ENCODE measurements at places on chromosomes 2 and 18.

- DNase-seq: no peak
These were observed 1.9 kb downstream of the CNGA3 start for GRCh38 chr2:98348066-98348561.

GRCh38 chr2:46392561-46393346 is 86.6 kb upstream of the TMEM247 start:
- DNase-seq: no peak

GRCh38 chr18:23210526-23210925 is 75.2 kb downstream of the CABLES1 start:
- no peak for DNase-seq

GRCh38 chr18:57997820-57998219 is 46.2 kb upstream of the NEDD4L start:
- DNase-seq: no peak

- DNase-seq: peak; percentile 51
These were observed 199.8 kb downstream of the CLIP4 start for GRCh38 chr2:29314816-29315571.

DNA sequence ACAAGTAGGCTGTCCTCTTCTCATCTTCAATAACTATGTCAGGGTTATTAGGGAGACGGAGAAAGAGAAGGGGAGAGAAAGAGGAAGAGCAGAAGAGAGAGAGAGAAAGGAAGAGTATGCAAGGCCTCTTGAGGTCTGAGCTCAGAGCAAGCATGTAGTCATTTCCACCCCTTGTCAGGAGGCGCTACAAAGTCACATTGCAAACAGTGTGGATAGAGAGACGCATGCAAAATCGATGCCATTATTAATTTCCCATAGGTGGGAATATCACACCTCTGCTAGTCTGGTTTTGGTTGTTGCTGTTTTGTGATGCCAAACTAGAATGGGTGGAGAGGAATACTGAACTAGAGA is 24.2 kb upstream of the SERPINE2 start:
- DNase-seq: no peak

DNA sequence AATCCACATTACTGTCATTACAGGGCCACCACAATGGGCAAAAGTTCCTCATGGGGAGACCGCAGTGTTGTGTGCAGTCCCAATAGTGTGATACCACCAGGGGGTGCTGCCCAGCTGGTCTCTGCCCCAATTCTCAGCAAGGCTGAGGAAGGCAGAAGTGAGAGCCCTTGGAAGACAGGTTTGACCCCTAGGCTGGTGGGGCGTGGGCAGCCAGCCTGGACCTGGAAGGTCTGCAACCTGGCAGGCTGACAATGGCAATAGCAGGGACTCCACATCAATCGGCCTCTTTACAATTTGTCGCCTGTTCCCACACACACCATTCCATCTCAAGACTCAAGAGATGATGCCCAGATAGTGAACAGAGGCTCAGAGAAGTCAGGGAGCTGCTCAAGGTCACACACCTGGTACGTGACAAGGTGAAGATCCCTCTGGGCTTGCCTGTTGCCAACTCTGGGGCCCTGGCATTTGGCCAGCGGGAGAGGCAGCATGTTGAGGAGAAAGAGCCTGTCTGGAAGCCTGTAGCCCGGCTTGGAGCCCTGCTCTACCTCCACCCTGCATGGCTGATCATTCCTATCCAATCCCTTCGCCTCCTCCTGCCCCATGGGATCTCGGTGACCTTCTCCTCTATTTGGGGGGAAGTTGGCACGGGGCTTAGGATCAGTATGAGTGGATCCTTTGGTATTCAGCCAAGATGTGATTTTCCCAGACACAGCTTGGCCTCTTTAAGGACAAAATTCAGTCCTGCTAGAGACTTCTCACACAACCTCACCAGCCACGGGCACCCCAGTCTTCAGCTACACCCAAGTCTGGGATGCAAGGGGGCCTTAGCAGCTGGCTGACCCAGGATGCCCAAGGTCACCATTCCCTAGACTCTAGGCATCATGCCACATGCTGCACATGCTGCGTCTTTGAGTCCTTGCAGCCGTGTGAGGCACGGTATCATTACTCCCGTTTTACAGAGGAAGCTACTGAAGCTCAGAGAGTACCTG is 2.9 kb upstream of the ATOH8 start:
- DNase-seq: peak; percentile 57

- DNase-seq: no peak
These were observed 317.6 kb downstream of the PRKCE start for GRCh38 chr2:45968946-45969584.

- DNase-seq: no peak
These were observed 18.7 kb upstream of the ASPRV1 start for GRCh38 chr2:69979902-69980807.

GRCh38 chr2:66508484-66509071 is 73.7 kb downstream of the MEIS1 start:
- no peak for DNase-seq

DNA sequence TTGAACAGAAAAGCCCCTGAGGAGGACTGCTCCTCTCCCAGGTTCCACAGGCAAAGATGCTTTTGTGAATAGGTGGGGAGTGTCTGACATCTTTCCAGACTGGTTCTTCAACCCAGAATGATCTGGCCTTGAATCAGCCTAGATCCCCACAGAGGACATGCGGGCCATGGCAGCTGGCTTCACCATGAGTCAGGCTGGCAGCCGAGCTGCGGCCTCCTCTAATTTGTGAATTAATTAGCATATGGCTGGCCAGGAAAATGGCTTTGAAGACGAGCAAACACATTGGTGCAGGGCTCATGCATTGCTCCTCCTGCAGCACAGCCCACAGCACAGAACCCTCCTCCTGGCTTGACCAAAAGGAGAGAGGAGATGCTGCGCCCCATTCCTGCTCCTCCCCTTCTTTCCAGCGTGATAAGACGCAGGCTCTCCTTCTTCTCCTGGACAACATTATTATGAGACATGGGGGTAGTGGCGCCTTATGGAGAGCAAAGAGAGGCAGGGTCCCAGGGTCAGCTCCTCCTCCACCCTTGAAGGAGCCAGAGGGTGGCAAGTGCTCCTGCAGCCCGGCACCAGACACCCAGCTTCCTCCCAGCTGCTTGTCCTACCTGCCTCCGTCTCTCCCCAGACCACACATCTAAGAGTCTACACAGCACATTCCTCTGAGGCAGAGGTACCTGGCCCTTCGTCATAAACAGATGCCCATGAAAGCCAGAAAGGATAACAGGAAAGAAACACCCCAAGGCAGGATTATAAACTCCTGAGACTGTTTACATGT is 66.7 kb downstream of the EDAR start:
- no peak for DNase-seq

DNA sequence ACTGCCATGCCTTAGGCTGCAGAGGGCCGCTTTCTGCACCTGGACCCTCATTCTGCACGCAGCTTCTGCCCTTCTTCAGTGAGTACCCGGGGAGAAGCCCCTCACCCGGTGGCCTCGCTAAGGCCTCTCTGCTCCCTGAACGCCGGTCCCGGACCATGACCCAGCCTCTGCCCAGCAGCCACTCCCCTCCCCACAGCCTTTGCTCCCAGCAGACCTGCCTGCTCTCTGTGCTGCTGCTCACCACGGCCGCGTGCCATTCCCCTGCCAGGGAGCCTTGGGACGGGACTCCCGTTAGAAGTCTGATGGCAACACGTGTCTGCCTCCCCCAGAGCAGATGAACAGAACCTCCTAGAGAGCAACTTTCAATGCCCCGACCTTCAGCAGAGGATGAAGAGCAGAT is 282.8 kb downstream of the NDUFA10 start:
- no peak for DNase-seq

DNA sequence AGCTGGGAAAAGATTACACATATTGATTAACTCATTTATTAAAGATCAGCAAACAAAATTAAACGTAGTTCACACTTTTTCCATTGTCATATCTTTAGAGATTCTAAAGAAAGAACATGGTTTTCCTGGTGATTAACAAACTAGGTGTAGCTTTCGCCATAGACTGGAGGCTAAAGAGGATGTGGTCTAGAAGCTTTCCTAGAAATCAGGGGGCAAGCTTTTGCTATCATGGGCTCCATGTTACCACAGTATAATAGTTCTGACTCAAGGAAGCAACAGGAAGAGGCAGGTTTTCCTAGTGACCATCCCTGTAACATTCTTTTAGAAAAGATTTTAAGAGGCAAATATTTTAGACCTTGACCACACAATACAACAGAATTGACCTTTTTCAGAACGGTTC is 232.7 kb downstream of the METTL4 start:
- DNase-seq: no peak

DNA sequence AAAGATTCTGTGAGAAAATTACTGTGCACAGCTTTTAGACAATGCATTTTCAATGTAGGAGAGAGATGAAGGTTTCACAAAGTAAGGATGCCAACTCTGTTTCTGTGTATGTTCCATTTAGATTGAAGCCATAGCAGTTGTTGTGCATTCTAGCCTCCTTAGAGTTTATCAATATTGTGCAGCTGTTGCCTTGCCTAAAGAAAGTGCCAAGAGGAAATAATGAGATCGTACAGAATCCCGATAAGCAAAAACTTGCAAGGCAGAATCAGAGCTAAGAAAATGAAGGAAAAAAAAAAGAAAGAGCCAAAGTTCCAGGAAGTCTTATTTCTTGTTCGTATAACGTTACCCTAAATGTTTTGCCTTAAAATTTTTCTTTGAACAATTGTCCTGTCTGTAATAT is 965.0 kb downstream of the DCDC2C start:
- no peak for DNase-seq

DNA sequence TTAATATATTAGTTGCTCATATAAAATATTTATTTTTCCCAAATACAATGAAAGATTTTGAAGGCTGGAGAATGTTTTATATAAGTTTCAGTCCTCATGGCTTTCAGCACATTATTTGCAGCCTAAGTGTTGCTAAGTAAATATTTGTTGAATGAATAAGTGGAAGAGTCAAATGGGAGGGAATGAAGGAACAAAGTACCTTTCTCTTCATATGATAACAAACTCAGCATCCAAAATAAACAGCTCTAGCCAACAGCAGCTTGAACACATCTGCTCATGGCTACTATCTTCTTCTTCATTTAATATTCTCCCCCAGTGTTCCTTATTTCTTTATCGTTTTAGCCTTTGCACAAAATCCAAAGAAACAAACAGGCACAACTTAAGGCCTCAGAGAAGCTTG is 385.2 kb upstream of the PIK3C3 start:
- DNase-seq: no peak

DNA sequence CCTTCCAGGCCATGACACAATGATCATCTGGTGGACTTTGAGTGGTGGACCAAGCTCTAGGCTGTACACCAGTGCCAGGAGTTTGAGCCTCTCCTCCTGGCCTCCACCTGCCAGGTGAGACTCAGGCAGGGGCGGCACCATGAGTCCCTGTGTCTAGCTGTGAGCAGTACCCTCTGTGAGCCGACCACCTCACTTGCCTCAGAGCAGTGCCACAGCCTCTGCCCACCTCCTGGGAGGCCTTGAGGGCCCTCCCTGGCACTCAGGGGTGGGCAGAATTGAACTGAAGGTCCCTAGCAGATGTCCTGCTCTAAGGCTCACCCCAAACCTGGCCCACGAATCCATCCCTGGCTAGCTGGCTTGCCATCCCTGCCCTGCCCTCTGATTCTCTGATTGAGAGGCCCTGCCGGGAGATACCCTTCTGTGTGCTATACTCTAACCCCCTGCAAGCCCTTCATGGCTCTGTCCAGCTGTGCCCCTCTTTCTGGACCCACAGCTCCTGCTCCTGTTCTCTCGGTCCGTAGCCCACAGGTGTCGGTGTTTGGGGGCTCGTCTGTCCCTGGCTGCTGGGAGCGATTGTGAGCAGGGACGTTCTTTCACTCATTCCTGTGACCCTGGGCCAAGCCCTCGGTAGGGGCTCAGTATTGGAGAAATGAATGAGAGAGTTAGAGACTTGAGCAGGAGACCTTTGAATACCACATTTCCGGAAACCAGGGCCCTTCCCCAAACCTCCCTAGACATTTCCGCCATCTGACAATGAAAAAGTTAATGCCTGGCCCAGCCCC is 70.0 kb downstream of the INHBB start:
- no peak for DNase-seq

DNA sequence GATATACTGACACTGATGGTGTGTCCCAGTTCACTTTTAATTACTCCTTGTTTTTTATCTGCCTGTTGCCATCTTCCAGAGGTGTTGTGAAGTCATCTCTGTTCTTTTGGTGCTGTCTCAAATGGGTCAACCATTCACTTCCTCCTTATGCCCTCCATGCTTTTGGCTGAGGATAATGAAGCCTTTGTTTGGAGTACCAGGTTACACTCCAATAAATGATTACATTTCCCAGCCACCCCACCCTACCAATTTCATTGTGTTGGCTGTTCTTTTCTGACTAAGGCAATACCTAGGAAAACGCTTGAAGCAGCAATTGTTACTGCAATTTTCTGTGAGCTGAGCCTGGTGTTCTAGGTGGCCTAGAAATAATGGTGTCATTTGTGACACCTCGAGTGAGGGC is 29.8 kb upstream of the ACTG2 start:
- DNase-seq: no peak

GRCh38 chr18:23992089-23992940 is 22.2 kb upstream of the TTC39C start:
- DNase-seq: peak; percentile 61

All from CD4-positive, alpha-beta T cell treated with Interleukin-17A for 4 hours (primary cell).